ENCODE measurements at places on chromosomes 3 and 15.

GRCh38 chr15:44798826-44799225 is 62.5 kb downstream of the TRIM69 start:
- no peak for DNase-seq

DNA sequence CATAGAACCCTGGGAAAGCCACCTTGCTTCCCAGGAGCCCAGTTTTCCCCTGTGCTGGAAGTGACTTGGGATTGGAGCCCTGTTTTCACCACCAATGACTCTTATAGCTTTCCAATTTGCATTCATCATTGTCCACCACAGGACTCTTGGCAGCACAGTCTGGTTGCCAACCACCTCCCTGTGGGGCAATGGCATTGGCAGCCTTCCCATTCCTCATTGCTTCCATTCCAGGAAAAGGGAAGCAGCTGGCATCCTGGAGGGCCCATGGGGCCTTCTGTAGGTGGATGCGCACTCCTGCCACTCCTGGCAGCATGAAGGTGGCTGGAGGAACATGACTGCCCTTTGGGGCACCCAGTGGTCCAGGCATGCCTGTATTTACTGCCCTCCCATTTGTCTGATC is 57.7 kb downstream of the FEM1B start:
- no peak for DNase-seq

- DNase-seq: peak; percentile 59
These were observed 28.4 kb downstream of the ZNF860 start for GRCh38 chr3:32009957-32010356.

DNA sequence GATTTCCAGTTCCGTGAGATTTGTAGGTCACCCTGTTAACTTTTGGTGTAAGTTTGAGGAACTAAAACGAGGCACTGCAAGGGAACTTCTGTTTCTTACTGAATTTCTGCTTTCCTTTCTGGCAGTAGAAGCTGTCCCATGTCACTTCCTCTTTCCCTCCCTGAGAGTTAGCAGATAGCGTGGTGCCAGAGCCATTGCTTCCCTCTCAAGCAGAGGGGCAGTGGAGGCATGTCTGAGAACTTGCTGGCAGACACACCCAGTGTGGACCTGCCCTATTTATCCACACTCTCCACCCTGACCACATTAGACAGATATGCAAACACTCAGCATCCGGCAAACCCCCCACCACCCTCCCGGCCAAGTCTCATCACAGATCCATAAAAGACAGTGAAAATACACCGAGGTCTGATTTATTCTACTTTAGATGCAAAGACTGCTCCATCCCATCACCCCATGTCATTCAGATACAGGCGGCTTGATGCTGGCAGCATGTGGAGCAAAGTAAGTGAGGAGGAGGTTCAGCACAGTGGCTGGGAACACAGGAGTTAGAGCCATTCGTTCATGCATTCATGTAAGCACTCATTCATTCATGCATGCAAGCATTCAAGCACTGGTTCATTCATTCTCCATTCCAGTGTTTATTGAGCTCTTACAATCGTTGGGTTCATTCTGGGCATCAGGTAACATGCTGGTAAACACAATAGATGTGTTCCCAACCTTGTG is 324.7 kb downstream of the SHQ1 start:
- DNase-seq: peak; percentile 77

- no peak for DNase-seq
These were observed 1.9 kb upstream of the CHST14 start for GRCh38 chr15:40468898-40469331.

GRCh38 chr3:66552846-66553245 is 52.0 kb upstream of the LRIG1 start:
- DNase-seq: no peak

GRCh38 chr3:40914475-40914874 is 284.8 kb upstream of the CTNNB1 start:
- DNase-seq: no peak

DNA sequence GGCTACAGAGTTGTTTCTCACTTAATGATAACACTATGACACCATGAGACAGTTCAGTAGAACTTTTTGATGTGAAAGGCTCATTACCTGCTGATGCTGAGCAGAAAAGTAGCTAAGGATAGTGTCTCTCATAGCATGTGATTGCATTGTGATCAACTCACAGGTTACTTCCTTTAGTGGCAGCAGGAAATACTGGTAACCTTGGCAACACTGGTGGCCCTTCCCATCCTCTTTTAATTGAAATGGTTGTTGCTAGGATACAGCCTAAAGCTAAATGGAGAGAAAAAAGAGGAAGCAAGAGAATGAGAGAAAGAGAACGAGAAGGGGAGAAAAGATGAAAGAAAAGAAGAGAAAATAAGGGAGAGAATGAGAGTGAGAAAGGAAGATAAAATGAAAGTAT is 204.7 kb upstream of the GAP43 start:
- peak; percentile 2 for DNase-seq

GRCh38 chr3:2793987-2794386 is 316.2 kb downstream of the IL5RA start:
- no peak for DNase-seq

DNA sequence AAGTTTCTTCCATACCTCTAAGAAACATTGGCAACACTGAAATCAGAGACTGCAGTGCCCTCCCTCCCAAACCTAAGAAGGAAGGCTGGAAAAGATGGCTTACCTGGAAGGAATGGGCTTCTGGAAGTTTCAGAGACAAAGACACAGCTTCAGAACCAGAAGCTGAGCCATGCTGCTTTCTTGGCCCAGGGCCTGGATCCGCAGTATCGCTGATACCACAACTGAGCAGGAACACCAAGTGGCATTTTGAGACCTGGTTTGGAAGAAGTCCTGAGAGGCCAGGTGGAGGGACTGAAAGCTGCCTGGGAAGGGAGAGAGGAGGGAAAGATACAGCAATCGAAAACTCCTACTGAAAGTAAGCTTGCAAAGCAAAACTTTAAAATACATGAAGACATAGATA is 19.8 kb downstream of the GPR160 start:
- no peak for DNase-seq

- DNase-seq: no peak
These were observed 32.2 kb upstream of the DPPA4 start for GRCh38 chr3:109369510-109369909.

DNA sequence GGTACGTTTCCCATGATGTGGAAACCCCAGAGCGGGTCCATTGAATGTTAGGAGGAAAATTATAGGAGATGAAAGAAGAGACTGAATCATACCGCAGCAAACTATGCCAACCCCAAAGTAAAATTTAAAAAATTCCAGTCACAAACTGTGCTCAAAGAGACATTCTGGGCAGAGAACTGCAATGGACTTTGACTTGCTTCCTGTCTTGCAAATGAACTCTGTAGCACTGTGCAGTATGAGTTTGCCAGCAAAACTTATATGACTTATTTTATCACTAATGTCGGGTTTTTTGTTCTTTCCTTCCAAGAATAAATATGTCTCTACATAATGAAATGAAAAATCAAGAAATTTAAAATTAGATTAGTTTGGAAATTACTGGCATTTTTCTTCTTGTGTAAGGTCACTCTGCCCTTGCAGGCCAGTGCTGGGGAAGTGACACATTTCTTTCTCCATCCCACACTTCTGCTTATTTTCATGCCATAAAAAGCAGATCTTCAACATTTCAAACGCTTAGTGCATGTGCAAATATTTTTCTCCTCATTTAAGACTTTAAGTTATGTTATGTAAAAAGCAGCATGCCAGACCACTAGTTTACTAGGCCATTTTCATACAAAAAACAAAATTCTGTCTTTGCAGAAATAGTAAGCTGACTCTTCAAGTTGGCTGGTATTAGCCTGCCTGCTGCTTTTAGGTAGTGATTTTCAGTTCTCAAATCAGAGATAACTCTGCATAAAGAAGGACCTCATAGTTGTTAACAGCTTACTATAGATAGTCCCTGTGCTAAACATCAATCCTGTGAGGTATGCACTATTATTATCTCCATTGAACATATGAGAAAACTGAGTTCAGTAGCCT is 32.2 kb upstream of the SSR3 start:
- DNase-seq: no peak

- no peak for DNase-seq
These were observed 64.2 kb downstream of the MYO5A start for GRCh38 chr15:52464478-52464877.

DNA sequence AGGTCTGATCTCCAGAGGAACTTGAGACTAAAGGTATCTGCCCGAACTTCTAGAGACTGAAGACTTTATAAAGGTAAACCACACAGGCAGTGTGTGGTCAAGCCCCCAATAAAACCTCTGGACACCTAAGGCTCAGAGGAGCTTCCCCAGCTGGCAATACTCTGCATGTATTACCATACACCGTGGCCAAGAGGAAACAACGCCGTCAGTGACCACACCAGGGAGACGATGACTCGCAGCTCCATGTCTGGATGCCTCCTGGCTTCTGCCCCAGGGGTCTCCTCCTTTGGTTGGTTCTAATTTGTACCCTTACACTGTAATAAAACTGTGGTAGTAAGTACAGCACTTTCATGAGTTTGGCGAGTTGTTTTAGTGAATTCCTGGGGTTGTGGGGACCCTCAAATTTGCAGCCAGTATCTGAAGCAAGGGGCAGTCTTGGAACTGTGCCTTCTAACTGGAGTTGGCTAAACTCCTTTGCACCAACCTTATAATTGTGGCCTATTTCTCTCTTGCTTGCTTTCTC is 32.1 kb upstream of the BCL2L10 start:
- DNase-seq: no peak

DNA sequence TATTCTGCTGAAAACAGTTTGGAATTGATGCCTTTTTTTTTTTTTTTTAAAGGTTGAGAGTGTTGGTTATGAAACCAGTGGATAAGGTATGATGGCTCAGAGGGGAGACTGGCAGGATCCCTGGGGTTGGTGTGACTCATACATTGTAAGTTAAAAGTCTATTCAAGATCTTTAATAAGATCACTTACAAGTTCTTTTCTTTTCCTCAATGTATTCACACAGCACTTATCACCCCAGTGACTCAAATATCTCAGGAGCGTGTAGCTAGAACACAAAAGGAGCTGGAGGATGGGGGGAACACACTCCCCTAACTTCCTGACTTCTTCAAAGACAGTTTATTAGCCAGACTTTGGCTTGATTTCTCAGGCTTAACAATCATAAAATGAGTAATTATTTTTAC is 285.3 kb downstream of the SV2B start:
- no peak for DNase-seq

DNA sequence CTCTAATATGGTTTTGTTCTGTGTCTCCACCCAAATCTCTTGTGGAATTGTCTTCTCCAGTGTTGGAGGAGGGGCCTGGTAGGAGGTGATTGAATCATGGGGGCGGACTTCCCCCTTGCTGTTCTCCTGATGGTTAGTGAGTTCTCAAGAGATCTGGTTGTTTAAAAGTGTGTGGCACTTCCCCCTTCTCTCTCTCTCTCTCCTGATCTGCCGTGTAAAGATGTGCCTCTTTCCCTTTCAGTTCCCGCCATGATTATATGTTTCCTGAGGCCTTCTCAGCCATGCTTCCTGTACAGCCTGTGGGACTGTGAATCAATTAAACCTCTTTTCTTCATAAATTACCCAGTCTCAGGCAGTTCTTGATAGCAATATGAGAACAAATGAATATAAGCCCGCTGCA is 33.1 kb downstream of the RETNLB start:
- DNase-seq: no peak

- no peak for DNase-seq
These were observed 793.5 kb upstream of the CADM2 start for GRCh38 chr3:84165328-84165727.

DNA sequence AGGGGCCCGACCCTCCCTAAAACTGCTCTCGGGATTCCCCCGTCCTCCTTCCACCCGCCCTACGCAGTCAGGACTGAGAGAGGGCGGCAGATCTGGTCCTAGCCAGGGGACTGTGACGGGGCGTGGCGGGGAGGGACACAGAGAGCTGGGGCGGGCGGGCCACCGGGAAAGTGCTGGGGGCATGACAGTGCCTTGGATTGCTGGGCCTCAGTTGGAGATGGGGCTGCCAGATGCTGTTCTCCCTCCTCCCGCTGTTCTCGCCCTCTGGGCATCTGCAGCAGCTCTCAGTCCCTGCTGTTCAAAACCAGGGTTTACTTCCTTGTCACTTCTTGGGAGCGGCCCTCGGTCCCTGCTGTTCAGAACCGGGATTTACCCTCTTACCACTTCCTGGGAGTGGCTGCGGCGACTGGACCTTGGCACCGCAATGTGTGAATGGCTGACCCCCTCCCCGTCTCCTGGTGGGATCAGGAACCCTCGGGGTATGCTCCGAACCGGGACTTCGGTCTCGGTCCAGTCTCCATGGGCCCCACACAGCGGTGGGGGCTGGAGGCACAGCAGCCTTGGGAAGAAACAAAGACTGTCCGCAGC is 1.8 kb upstream of the RPP25 start:
- peak; percentile 12 for DNase-seq

DNA sequence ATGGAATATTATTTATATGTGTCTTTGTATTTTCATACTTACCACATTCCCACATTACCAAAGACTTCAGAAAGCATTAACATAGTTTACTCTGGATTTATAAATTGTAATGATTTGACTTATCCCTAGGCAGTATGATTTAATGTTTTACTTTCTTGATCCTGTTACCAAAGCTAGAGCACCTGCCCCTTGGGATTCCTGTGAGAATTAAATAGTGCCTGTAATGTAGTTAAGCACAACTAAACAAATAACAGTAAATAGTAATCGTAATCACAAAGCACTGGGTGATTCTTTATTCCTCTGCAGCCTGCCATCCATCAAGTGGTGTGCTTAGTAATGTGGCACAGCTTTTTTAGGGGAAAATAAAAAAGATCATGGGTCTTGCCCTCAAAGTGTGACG is 39.1 kb downstream of the ATP2C1 start:
- no peak for DNase-seq

DNA sequence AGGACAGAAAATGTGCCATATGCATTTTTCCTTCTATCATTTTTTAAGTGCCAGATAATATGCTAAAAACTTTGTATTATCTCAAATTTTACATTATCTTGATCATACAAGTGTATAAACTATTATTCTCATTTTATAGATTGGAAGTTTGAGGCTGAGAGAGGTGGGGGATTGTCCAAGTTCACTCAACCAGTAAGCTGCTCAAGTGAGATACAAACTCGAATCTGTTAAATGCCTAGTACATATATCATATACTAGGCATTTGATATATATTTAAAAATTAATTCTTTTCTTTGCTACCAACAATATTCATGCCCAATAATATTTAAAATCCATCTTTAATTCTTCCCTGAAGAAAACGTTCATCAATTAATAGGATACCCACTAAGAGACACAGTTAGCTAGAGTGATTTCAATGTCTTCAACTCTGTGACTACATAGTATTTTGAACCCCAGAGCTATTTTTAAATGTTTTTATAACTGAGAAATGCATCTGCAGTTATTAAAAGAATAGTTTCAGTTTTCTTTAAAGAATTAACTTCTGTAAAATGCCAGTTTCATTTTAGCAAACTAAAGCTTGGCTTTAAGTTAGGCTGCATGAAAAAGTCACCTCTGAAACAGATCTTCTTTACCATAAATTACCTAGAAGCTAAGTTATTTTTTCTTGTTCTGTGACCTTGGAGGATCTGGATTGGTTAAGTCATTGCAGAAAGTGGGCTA is 40.4 kb downstream of the IQCB1 start:
- no peak for DNase-seq

All from naive B cell (primary cell).